ENCODE measurements at places on chromosomes 2 and 18. TPM values are rescaled to one million over a fixed set of nuclear protein-coding genes. Genes with fewer than 3 reads are reported as not detected.
A peak's percentile ranks its signal among the peaks of the same experiment; 100 is the strongest.

- no peak for DNase-seq
Measured at GRCh38 chr2:214481204-214481603, 70.3 kb downstream of the VWC2L start.

Gene HS1BP3
- 23.1 TPM for total RNA-seq

Gene C2orf42
- total RNA-seq, result 17.4 TPM

GRCh38 chr2:44777036-44777435 lies 164.5 kb upstream of the SIX3 start:
- no peak for DNase-seq

Gene MGAT5
- 16.7 TPM for total RNA-seq

GRCh38 chr2:198968545-198968944 lies 489.2 kb downstream of the SATB2 start:
- no peak for DNase-seq

DNA sequence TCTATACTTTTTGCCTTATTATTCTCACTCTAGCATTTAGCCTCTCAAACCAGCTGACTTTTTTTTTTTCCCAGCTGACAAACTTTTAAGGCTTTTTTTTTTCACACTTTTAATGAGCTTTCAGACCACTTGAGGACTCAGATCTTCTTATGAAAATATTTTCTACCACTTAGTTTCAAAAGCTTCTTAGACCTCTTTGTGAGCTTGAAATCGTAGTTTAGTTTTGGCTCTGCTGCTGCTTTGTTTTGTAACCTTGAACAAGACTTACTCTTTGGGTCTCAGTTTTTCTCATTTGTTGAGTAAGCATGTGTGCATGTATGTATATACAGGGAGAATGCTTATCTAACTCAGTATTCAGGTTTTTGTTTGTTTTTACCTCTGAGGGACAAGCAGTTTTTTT lies 3.5 kb downstream of the NBEAL1 start:
- DNase-seq, result no peak

Gene CPS1
- 8.8 TPM for total RNA-seq

GRCh38 chr2:38131676-38132075 lies 55.7 kb upstream of the CYP1B1 start:
- DNase-seq, result no peak

- DNase-seq, result no peak
Measured at GRCh38 chr2:200770847-200771246, 40.9 kb upstream of the BZW1 start.

GRCh38 chr2:9053534-9053931 lies 50.0 kb upstream of the MBOAT2 start:
- no peak for DNase-seq

Gene PIK3C3
- total RNA-seq, result 24.1 TPM

DNA sequence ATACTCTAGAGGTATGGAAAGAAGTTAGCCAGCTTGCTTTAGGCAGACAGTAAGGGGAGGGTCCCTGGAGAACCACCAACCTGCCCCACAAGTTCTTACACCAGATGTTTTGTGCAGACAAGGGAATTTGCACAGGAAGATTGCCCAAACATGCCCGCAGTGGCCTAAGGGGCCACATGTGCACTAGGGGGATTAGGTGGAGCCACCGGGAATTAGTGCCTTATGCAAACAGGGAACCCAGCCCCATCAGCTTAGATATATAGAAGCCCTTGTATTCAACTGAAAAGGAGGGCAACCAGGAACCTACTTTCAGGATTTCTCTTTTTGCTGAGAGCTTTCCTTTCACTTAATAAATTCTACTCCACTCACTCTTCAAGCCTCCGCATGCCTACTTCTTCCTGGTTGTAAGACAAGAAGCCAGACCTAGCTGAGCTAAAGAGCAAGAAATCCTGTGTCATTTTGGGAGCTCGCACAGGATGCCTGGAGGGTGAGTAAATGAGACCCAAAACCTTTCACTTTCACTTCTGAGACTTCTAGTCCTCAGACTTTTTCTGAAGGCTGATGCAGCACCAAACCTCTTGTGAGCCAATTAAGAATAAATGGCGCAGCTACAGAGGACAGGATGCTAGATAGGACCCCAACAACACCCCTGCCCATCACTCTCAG lies 146.3 kb downstream of the GCA start:
- no peak for DNase-seq

GRCh38 chr2:112118148-112118547 lies 20.0 kb upstream of the FBLN7 start:
- no peak for DNase-seq

- no peak for DNase-seq
Measured at GRCh38 chr2:143356736-143357446, 227.7 kb downstream of the ARHGAP15 start.

Gene ITGA4
- total RNA-seq, result 4.9 TPM

DNA sequence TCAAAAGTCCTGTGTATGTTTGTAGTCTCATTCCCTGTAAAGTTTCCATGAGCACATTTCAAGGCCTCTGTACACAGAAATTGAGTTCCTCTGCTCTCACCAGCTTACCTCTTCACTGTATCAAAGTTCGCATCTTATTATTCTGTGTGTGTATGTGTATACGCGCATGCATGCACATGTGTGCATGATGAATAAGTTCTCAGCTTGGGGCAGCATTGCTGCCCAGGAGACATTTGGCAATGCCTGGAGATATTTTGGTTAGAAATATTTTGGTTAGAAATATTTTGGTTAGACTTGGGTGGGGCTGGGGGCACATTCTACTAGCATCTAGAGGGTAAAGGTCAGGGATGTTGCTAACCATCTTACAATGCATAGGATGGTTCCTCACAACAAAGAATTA lies 23.4 kb downstream of the TCF7L1 start:
- no peak for DNase-seq

DNA sequence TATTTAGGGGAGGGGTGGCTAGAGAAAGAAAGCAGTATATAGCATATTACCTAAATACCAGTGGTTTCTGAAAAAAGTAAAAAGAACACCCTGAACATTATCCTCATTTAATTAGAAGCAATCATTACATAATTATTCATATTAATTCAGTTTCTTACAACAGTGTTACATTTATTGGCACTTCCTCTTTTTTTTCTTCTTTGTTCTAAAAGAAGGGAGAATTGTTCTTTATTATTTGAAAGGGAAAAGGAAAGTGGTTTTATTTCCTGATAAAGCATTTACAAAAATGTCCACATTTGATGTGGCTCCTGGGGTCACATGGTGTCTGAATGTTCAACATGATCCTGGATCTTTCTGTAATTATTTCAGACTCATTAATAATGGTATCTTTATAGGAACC lies 254.9 kb upstream of the ZEB2 start:
- no peak for DNase-seq

DNA sequence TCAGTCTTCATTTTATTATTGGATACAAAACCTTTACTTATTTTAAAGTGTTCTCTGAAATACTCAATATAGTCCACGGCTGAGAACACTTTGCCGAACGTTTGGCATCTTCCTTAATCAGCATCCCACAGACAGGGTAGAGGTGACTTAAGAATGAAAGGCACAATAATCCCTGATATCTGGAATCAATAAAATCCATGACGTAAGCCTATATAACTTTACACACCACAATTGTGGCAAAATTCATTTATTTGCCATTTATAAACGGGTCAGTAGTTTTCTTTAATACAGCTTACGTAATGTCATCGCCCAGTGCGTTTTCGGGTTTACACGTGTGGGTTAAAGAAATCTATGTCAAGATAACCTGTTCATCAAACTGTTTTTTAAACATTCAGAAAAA lies 1.3 kb downstream of the MGAT4A start:
- no peak for DNase-seq

DNA sequence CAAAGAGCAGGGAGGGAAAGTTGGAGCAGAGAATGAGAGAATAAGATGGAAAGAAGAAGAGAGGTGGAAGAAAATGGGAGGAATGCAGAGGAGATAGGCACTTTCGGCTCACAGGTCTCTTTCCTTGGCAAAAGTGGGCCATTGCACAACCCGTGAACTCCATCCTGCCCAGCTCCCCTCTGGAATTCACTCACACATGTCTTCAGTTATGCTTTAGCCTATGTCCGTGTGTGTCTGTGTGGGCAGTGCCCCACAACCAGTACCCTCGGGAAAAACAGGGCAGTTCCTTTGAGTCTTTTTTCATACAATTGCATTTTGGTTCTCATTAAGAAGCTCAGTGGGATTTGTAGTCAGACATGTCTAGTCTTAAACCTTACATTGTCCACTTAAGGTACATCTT lies 34.5 kb downstream of the DTNA start:
- no peak for DNase-seq

DNA sequence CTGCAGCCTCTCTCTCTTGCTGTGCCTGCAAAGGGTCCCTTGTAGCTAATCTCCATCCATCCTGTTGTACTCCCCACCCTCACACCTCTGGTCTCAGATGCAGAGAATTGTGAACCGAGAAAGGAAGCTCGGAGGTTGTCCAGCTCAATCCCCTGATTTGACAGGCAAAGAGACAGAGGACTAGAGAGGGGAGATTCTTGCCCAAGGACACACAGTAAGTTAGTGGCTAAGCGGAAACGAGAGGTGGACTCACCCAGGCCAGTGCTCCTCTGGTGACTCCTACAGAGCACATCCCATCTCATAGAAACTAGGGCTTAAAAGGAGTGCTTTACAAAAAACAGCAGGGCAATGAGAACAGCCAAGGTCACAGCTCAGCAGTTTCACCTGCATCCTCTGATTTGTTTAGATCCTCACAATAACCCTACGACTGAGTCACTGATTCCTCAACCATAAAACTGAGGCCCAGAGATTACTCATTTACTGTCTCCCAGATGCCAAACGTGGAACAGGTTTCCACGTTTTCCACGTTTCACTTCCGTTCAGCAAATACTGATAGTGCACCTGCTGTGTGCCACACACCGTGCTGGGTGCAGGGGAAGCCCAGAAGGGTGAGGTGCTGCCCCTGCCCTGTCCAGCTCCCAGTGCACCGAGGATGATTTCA lies 22.1 kb downstream of the EHD3 start:
- no peak for DNase-seq

DNA sequence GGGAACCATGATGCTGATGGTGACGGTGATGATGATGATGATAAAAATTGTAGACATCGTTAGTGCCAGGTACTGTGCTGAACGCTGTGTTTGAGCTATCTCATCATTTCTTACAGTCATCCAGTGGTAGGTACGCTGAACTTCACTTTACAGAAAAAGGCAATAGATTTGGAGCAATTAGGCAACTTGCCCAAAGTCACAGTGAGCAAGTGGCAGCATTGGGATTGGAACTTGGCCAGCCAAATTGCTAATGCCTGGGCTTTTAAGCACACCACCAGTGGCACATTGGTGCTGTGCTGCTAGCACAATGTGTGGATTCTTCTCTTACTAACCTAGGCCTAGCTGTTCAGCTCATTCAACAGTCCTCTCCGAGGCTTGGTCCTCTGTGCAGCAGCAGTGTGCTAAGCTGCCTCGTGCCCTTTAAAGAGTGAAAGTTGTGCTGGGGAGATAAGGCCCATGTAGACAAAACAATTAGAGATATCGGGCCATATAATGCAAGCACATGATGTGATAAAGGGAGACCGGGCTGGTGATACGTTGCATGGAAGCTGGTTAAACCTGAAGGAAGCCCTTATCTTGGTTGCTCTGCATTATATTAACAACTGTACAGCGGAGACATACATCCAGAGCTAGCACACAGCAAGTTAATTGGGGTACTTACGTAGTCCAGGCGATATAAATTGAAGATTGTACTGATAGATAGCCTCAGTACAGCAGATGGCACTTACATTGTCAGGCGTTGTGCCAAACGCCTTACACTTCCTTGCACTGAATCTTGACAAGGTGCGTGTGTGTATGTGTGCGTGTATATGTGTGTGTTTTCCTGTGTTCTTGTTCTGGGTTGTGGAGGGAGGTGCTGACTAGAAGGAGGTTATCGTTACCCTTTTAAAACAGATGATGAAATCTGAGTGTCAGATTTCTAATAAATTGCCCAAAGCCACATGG lies 28.4 kb downstream of the HK2 start:
- DNase-seq, result no peak

Gene HRH4
- not detected for total RNA-seq

- no peak for DNase-seq
Measured at GRCh38 chr2:101120124-101120996, 30.8 kb downstream of the TBC1D8 start.

DNA sequence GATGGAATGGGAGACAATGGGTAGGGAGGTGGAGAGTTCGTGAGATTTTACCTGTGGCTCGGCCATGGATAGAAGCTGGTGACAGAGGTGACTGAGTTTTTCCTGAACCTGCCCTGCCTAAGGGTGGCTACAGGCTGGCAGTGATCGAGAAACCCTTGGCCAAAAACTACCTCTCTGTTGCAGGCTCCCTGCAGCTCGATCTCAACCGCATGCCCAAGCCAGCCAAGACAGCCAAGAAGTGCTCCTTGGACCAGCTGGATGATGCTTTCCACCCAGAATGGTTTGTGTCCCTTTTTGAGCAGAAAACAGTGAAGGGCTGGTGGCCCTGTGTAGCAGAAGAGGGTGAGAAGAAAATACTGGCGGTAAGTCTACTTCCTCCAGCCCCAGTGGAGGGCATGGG lies 225.5 kb downstream of the DYSF start:
- no peak for DNase-seq

- no peak for DNase-seq
Measured at GRCh38 chr18:37006742-37007141, 177.8 kb downstream of the KIAA1328 start.

DNA sequence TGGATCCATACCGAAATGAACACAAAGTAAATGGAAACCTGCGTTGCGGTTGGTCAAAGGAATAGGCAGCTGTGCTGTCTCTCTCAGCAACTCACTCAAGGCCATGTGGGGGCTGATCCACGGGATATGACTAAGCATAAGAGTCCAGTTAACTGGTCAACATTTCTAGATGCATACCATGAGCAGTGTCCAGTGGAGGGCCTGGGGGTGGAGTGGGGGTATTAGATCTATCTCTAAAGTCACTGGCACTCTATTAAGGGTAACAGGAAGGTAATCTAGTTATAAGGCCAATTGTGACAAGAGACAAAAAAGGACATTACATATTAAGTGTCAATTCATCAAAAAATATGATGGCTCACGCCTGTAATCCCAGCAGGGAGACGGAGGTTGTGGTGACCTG lies 136.8 kb downstream of the TTC32 start:
- DNase-seq, result no peak

DNA sequence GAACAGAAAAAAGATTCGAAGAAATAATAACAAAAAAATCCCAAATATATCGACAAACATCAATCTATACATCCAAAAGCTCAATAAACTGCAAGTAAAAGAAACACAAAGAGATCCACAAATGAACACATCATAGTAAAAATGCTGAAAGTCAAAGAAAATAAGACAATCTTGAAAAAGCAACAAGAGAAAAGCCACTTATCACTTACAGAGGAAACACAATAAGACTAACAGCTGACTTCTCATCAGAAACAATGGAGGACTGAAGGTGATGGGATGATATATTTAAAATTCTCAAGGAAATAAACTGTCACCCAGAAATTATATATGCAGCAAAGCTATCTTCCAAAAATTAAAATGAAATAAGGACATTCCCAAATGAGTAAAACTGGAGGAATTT lies 140.3 kb downstream of the NDUFA10 start:
- DNase-seq, result no peak

Gene SERPINB12
- total RNA-seq, result 20.1 TPM

- peak; percentile 55 for DNase-seq
Measured at GRCh38 chr2:2573658-2574293, 242.7 kb upstream of the MYT1L start.

- no peak for DNase-seq
Measured at GRCh38 chr2:25368660-25369059, 26.9 kb upstream of the DNMT3A start.

Gene HDLBP
- total RNA-seq, result 300 TPM
